ENCODE measurements at places on chromosomes 6 and 20.

GRCh38 chr6:123418071-123418470 lies 218.7 kb downstream of the TRDN start:
- no peak for DNase-seq

GRCh38 chr6:168518348-168518745 lies 77.4 kb downstream of the SMOC2 start:
- no peak for DNase-seq

GRCh38 chr20:45927071-45927878 lies 7.2 kb upstream of the PCIF1 start:
- DNase-seq, result no peak

DNA sequence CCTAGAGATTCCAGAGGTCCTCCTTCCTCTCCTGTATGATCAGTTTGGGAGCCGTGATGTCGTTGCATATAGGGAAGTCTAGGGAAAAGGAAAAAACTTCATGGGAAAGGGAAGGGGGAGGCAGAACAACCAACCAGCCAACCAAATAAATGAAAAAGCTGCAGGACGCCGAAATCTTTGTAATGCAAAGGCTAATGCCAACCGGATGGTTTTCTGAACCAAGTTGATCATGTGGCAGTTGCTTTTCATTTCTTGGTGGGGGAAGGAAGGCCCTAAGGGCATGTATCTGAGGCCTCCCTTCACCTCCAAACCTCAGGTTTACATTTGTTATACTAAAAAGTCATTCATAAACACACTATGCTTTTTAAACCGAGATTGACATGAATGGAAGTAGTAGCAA lies 167.2 kb downstream of the ARID1B start:
- no peak for DNase-seq

DNA sequence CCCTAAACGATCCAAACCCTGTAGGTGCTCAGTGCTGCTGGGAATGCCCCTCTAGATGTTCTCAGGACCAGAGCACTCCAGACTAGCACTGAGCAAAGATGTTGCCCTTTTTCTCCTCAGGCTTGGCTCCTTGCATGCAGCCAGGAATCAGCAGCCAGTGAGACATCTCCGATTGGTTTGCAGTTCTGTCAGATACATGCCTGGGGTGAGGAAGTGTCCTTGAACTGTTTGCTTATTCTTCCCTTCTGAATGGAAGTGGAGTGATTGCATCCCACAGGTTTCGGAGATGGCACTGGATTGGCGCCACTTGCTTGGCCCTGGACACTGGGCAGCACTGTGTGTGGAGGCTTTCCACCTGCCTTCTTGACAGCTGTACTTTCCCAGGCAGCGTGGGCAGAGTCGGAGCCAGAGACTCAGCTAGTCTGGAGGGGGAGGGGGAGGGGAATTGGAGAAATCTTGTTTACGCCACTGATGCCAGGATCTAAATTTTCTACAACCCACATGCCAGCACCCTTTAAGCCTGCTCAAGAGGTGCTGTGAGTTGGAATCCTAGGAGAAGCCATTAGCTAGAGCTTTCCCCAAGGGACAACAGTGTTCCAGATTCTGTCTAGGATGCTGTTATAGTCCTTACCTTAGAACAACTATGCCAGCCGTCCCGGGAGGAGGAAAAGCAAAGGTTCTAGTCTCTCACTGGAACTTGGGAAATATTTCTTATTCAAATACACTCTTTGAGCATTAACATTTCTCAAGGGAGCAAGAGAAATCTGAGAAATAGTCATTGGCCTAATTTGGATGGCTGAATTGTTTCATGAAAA lies 49.2 kb upstream of the SASH1 start:
- DNase-seq, result no peak

Data from stimulated activated CD8-positive, alpha-beta memory T cell treated with anti-CD3 and anti-CD28 coated beads, Interleukin-7, amount 100 ng/mL, for 24 hours (primary cell).